NCI-H1105 treated with DMSO at 0.1 percent for 48 hours (cell line): ENCODE measurements at places on chromosomes 7 and 10.

DNA sequence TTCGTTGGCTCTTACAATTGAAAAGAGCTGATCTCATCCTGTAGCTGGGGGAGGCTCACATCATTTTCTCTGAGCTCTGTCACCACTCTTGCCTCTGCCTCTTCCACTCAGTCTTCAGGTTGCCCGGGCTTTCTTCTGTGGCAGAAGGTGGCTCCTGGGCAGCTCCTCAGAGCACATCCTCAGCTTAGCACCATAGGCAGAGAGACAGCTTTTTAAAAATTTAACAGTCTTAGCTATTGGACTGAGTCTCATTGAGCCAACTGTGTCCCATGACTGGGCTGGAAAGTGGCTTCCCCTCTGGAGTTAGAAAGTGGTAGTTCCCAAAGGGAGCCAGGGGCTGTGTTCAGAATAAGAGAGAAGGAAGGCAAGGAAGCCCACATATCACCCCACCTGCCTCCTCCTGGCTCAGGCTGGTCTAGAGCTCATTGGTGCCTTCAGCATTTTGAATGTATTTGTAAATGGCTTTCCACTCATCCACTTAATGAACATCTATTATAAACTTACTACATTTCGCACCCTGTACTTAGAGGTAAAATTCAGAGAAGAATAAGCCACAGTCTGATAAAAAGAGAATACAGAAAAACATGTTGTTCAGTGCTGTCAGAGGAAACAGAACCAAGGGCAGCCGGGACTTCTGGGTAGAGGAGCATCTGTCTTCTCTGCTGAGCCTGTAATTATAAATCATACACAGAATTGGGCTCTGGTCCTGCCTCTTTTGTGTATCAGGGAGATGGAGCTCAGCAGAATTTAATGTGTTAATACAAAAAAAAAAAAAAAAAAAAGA is 119.3 kb downstream of the WDFY4 start:
- DNase-seq = no peak

DNA sequence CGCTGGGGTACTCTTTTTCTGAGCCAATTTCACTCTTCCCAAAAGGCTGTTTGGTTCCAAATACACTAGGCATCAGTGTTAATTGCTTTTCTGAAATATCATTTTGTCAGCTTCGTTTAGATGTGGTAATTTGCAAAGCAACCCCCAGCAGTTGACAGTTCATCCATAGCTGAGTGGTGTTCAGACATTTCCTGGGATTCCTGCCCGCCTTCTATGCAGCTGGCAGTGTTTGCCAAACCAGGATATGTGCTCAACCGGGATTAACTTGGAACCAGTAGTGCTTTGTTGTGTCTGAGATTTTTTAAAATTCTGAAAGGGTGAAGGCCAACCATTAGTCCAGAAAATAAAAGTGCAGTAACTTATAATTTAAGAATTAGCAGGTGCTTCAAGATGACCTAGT is 25.2 kb upstream of the MKLN1 start:
- no peak for DNase-seq

DNA sequence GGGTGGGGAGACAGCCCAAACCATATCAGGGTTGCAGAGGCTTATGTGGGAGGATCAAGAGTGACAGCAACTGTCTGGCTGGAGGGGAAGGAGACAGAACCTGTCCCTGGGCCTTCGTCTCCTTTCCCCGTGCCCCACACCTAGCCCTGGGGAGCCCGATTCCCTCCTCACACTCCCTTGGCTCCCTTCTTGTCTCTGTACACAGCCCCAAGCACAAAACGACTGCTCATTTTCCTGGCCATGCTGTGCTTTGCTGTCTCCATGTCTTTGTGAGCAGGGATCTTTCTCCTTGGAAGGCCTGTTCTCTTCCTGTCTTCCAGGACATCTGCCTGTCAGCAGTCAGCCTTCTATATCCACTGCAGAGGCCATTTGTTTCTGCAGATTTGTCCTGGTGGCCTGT is 113.7 kb downstream of the INSYN2A start:
- no peak for DNase-seq

DNA sequence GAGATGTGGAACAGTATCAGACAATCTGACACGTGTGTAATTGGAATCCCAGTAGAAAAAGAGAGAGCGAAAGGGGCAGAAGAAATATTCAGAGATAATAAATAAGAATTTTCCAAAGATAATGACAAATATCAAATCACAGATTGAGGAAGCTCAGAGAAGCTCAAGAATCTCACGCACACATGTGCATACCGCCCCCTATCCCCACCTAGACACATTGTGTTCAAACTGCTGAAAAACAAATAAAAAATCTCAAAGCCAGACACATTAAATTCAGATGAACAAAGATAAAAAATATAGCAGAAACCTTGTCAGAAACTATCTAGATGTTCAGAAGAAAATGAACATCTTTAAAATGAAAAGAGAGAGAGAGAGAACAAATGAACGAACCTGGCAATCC is 17.2 kb downstream of the SFR1 start:
- DNase-seq = no peak

DNA sequence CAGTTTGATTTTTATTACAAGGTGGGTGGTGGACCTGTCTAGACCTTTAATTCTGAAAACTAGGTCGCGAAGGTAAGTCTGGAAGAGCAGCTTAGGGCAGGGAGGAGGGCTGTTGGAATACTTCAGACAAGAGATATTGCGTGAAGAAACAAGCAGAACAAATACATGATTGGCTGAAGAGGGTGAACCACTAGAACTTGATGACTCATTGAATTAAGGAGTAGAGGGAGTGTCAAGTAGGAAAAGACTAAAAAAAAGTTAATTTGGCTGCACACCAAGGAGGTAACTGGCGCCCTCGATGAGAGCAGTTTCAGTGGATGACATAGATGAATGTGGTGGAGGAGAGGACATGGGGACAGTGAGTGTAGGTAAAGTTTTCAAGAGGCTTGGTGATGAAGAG is 41.3 kb downstream of the WNT2 start:
- no peak for DNase-seq

GRCh38 chr7:98618786-98619185 is 1.7 kb downstream of the NPTX2 start:
- peak; percentile 32 for DNase-seq

DNA sequence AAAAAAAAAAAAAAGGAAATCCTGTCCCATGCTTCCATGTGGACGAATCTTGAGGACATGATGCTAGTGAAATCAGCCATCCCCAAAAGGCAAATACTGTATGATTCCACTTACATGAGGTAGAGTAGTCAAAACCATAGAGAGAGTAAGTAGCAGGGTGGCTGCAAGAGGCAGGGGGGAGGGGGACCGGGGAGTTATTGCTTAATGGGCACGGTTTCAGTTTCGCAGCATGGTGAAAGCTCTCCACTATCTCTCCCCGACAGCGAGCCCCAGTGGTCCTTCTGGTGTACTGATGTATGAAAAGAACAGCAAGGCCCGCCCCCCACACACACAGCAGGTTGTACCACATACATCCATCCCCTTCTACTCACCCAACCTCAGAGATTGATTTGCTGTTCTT is 32.8 kb downstream of the NOD1 start:
- DNase-seq = peak; percentile 14

GRCh38 chr7:6221340-6222319 is 50.8 kb downstream of the CYTH3 start:
- no peak for DNase-seq

DNA sequence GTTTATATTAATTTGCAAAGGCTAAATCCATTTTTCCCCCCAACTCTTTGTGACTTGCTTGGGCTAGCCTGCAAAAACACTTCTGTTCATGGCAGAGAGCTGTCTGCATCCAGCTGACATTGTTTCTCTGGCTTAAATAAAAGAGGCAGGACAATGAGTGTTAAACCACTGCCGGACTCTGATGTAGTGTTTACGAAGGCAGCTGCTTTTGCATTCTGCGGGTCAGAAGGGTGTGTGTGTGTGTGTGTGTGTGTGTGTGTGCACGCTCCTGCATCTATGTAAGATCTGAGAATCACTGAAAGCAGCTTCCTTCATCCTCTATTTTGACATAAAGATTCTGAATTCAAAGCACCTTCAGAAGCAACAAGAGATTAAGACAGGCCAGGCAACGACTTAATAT is 28.3 kb downstream of the NRP1 start:
- DNase-seq = no peak

DNA sequence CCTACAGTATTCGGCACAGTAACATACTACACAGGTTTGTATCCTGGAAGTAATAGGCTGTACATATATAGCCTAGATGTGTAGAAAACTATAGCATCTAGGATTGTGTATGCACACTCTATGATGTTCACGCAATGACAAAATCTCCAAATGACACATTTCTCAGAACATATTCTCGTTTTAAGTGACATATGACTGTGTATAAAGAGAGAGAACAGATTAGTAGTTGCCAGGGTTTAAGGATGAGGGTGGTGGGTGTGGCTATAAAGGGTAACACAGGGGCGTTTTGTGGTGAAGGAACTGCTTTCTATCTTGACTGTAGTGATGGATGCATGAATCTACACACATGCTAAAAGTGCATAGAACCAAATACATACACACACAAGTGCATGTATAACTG is 101.2 kb downstream of the ARL4A start:
- no peak for DNase-seq

GRCh38 chr7:6027806-6028365 is 3.3 kb upstream of the ANKRD61 start:
- DNase-seq = no peak

DNA sequence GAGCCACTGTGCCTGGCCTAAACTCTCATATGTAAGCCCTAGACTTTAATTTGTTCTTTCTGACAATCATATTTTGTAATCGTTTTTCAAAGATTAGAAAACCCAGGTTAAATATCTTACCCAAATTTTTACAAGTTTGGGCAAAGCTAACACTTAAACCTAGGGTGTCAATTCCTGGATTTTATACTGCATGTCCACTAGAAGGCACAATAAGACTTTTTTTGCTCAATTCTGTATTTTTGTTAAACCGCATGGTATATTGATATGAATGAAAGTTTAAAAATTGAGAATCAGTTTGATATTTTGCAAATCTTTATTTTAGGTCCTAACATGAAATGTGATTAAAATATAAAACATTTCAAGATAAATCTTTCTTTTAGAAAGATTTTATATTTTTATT is 29.3 kb downstream of the DYNC2I1 start:
- DNase-seq = peak; percentile 27

DNA sequence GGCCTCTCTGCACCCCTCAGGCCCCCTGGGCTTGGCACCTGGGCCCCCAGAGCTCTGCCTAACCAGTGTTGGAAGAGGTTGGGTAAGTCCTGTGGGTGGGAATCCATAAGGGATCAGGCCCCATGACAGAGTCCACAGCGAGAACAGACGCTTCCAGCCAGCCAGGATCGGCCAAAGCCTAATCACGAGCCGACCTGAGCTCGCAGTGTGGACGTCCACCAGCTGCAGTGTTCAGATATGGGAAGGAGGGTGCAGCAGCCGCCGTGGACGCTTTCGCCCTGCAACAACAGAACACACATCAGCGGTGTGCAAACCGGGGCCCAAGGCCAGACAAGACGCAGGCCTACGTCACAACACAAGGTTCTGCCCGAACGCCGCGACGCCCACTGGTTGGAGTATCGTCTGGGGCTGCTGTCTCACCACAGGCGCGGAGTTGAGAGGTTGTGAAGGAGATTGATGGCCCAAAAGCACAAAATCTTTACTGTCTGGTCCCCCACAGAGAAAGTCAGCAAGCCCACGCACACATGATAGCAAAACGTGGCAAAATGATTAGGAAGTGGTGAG is 102.1 kb downstream of the FOXL3 start:
- no peak for DNase-seq

- DNase-seq = no peak
These were observed 11.8 kb downstream of the NT5C2 start for GRCh38 chr10:103181244-103181643.

- no peak for DNase-seq
These were observed 6.3 kb upstream of the CD36 start for GRCh38 chr7:80632139-80632538.

DNA sequence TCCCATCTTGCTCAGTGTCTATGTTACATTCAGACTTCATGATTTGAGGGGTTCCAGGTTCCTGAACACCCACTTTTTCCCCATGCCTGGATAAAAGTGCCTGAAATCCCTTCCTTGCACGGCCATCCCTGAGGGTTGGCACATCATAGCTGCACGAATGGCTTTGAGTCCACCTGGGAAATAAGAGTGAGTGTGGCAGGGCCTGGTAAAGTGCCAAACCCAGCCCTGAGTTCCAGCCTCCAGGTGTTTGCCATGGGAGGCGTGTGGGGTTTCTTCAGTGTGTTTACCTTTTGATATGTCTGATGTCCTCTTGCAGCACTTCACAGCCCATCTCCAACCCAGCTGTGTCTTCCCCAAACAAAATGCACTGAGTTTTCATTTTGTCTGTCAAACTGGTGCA is 145.7 kb downstream of the PAXIP1 start:
- DNase-seq = no peak

- DNase-seq = no peak
These were observed 987 bp upstream of the EXOC6 start for GRCh38 chr10:92847202-92847864.

- DNase-seq = no peak
These were observed 467.1 kb downstream of the SDK1 start for GRCh38 chr7:3767917-3768777.

- no peak for DNase-seq
These were observed 18.8 kb upstream of the ERCC6 start for GRCh38 chr10:49557681-49558080.

- no peak for DNase-seq
These were observed 6.1 kb upstream of the GPR85 start for GRCh38 chr7:113092762-113093161.
